ENCODE measurements at places on chromosomes 1 and 21.

GRCh38 chr1:231872461-231872910, 245.9 kb downstream of the DISC1 start:
- DNase-seq = no peak

DNA sequence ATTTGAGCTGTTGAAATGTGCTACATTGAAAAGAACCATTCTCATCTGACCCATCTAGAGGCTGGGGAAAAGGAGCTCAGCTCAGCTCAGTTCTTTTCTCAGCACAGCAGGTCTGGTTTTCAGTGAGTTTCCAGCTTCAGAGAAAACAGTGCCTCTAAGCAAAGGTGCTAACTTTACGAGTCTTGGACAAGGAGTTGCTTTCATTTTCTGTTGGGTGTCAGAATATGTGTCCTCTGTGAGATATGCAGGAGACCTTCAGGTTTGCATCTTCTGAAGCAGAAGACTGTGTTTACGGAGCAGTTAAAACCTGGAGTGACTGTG, 321.3 kb upstream of the USP24 start:
- no peak for DNase-seq

DNA sequence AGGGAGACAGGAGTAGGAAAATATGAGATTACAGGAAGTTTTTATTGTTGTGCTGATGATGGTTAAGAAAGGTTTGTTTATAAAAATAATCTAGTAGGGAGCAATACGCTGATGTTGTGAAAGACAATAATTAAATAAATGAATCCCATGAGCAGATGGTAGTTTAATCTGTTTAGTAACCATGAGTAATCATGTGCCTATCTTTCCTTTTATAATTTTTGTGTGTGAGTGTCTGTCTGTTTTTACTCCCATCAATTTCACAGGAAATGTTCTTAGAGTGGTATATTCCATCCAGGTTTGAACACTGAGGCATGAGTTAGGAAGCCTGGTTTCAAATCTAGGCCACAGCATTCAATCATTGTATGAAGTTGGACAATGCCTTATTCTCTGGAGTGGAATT, 180.5 kb downstream of the OLFM3 start:
- DNase-seq = no peak

- DNase-seq = no peak
Measured at GRCh38 chr1:43258370-43258769, 11.4 kb upstream of the TMEM125 start.

GRCh38 chr1:201713086-201713810, 115.7 kb upstream of the IPO9 start:
- no peak for DNase-seq

GRCh38 chr1:110255392-110255787, 45.3 kb downstream of the KCNC4 start:
- DNase-seq = no peak

GRCh38 chr1:227929751-227930472, 17.8 kb downstream of the WNT9A start:
- no peak for DNase-seq

GRCh38 chr1:40155910-40156309, 5.3 kb upstream of the RLF start:
- no peak for DNase-seq

DNA sequence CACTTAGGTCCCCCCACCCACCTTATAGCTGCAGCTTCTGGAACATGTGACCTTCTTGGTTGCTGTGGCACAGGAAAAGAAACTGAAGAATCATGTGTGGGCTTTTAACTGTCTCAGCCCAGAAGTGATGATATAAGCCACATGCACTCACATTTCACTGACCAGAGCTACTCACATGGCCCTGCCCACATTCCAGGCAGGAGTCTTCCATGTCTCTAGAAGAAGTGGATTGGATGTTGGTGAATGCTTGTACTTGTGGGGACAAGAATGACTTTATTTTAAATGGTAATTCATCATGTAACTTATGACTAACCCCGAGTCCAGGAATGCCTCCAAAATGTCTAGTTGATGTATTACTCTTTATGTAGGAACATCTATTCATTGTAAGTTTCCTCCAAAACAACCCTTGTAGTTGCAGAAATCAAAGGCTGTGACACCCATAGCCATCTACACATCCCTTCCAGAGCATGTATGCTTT, 15.8 kb upstream of the CAMK1G start:
- no peak for DNase-seq

- DNase-seq = peak; percentile 69
Measured at GRCh38 chr1:2270260-2271100, 42.4 kb downstream of the SKI start.

DNA sequence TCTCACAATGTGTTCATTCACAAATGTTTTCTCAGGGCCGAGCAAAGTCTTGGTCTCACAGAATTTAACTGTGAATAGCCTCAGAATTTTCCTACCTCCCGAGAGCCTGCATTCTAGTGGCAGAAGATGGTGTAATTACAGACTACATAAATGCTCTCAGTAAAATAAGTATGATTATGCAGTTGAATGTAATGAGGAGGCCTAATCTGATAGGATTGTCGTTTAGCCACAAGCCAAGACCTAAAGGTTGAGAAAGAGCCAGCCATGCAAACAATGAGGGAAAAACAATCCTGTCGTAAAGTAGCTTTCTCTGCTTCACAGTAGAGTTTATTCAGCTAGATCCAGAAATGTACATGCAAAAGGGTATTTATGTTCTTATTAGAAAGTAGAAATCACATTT, 607.8 kb upstream of the B3GALT2 start:
- no peak for DNase-seq

DNA sequence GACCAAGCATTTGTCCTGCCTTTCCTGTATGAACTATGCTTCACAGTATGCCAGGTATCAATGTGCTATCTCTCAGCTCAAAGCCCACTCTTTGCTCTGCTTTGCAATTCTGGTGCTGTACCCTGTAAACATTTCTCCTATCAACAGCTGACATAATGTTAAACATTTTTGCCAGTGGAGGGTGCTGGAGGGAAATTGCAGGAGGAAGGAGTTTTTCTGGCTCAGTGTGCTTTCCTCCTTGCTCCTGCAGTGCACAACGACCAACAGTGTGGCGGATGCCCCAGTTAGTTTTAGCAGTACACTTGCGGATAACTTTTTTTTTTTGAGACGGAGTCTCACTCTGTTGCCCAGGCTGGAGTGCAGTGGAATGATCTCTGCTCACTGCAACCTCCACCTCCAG, 67.1 kb upstream of the PTGFRN start:
- DNase-seq = no peak

GRCh38 chr1:171207377-171207776, 22.3 kb downstream of the FMO2 start:
- DNase-seq = no peak

- no peak for DNase-seq
Measured at GRCh38 chr1:217896490-217896889, 265.3 kb downstream of the SPATA17 start.

GRCh38 chr1:153679337-153680119, 1.0 kb downstream of the NPR1 start:
- DNase-seq = peak; percentile 72

DNA sequence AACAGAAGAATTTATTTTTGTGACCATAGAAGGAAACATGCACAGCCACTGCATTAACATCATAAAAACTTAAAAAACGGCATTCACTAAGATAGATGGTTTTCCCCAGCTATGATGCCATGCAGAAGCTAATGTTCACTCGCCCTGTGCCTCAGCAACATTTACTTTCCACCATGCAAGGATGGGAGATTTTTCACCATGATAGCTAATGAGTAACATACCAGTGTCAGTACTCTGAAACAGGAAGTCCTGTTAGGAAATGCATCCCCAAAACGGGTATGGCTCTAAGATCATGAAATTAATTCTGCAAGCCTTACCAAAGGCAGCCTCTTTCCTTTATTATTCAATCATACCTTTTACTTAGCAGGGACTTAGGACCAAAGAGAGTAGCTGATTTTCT, 17.5 kb upstream of the VAMP3 start:
- DNase-seq = no peak

- no peak for DNase-seq
Measured at GRCh38 chr1:177246710-177247580, 76.2 kb downstream of the BRINP2 start.

- no peak for DNase-seq
Measured at GRCh38 chr21:27333096-27333495, 366.2 kb upstream of the ADAMTS5 start.

DNA sequence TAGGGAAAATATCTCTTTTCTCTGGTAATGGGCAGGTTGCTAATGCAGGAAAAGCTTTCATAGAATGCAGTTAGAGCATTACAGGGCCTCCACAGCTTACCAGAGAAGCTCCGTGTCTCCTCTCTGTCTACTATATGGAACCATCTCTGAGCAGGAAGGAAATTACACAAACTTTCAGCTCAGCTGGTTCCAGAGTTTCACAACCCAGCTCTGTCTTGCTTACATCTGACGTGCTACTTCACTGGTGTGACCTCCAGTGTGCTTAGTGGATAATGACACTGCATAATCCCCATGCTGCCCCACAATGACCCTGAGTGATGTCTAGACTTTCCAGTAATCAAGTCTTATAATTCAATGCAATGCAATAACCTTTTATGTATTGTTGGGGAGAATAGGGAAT, 4.3 kb upstream of the FGGY start:
- peak; percentile 69 for DNase-seq

DNA sequence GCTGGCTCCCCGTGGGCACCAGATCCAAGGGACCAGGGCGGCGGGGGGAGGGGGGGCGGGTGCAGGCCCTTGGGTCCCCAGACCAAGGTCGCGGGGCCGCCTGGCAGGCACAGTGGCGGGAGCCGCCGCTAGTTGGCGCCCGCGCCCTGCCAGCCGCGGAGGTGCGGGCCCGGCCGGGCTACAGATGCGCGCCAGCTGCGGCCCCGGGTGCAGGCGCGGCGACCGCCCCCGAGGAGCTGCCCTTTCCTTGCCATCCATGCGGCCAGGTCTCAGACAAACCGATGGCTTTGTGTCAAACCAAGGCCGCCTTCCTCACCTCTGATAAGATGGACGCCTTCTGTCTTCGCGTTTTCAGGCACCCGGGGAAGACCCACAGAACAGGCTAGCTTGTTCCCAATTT, 2.2 kb upstream of the RUNX3 start:
- peak; percentile 43 for DNase-seq

GRCh38 chr1:31214316-31215064, 25.2 kb downstream of the NKAIN1 start:
- no peak for DNase-seq

GRCh38 chr21:35652196-35652595, 408.1 kb downstream of the SETD4 start:
- no peak for DNase-seq

GRCh38 chr21:45154511-45155508, 80.4 kb downstream of the ADARB1 start:
- DNase-seq = no peak

DNA sequence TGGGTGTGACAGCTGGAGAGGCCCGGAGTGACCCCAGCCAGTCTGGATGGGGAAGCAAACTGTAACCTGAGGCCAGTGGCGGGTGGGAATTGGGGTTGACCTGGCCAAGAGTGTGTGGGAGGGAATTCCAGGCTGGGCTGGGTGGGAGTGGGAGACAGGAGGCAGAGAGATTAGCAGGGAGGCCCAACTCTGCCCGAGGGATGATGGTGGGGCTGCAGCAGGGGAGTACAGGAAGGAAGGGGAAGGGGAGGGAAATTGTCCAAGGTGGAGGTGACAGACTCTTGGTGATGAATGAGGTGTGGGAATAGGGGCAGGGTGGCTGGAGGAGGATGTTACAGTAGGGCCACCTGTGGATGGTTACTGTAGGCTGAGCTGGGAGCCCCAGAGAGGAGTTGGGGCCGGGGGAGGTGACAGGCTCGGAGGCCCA, 40.4 kb downstream of the HUNK start:
- peak; percentile 90 for DNase-seq

DNA sequence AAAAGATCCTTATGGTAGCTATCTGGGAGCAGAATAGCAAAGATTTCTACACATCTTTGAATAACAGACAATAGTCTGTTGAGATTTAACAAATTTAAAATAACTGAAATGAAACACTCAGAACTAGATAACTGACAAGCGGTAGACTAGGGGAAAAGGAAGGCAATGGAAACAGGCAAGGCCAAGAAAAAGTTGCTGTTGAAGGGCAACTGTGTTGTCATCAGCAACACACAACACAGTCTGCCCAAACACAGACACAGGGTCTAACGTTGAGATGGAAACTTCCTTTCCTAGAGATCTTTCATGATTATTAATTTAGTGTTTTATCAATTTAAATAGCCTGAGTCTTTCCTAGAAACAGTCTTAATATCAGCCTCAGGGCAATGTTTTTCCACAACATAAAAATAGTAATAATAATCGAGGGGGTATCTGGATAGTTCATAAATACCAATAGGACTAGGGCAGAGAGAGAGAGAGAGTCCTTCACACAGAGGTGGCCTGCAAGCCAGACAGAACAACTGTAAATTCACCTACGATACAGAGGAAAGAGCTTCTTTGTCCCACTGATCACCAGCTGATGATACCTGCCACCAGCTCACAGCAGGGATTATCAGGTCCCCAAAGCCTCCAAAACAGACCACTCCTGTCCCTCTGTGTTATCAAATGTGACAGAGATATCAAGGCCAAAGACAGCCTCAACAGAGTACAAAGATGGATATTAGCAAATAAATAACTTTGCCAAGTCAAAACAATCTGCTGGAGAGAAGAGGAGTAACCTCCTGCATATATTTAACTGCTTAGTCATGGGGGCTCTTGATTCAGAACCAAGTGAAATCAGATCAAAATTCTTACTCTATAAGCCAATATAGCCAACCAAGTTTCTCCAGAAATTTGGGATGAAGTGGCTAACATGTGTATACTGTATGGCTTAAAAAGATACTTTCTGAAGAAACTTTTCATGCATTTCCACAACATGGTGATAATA, 245.3 kb downstream of the SLC45A1 start:
- DNase-seq = peak; percentile 28

DNA sequence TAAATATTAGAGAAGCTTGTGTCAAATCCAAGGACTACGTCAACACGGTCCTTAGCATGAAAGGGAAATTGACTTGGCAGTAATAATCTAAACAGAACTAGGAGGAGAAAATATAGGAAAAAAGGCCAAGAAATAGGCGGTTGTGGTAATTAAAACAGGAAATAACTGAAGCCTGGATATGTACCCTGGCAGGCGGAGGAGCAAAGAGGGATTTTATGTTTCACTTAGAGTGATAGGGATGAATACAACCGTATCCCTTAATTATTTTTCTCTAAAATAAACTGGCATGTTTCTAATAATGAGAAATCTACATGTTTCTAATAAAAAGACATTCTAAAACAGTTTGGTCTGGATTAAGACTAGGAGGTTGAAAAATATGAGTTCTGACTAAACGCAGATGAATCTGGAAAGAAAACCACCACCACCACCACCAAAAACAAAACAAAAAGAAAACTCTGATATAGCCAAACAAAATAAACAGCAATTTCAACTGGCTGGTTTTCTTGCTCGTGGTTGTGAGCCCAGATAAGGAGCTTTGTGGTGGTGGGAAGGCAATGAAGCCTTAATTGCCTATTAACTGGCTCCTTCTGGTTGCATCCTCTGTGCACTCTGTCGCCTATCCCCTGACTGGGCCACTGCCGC, 334.2 kb upstream of the SNX7 start:
- DNase-seq = peak; percentile 54

DNA sequence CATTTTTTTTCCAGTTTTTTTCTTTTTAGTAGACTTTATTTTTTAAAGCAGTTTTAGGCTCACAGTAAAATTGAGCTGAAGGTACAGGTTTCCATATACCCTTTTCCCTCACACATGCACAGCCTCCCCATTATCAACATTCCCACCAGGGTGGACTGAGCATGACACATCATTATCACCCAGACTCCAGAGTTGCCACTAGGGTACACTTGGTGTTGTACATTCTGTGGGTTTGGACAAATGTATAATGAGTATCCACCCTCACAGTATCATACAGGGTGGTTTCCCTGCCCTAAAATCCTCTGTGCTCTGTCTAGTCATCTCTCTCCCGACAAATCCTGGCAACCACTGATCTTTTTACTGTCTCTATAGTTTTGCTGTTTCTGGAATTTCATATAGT, 3.0 kb upstream of the AIM2 start:
- no peak for DNase-seq

All from WERI-Rb-1 (cell line).